Amniotic stem cell (primary cell): ENCODE measurements at places on chromosomes 1 and 21.

GRCh38 chr1:3506943-3507342 is 52.5 kb downstream of the ARHGEF16 start:
- DNase-seq, result no peak

- no peak for DNase-seq
These were observed 43.6 kb downstream of the EPHB2 start for GRCh38 chr1:22754106-22754768.

DNA sequence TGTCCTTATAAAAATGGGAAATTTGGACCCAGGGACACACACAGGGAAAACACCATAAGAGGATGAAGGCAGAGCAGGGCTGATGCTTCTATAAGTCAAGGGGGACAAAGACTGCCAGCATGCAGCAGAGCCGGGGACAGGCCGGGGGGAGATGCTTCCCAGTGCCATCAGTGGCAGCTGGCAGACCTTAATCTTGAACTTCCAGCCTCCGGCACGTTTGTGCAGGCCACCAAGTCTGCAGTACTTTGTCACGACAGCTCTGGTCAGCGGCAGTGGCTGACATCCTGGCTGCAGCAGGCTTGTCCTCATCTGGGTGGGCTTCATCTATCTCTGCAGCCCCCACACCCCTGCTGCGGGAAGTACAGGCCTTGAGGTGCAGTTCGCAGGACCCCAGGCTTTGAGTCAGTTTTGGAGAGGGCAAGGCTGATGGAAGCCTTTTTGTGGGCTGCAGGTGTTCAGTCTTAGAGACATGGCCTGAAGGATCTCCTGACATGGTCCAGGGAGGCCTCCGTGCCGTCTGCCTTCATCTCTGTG is 186.0 kb downstream of the DYRK1A start:
- DNase-seq, result no peak

- peak; percentile 47 for DNase-seq
These were observed 789 bp upstream of the PTPN14 start for GRCh38 chr1:214552174-214552608.

GRCh38 chr1:205595435-205595834 is 36.4 kb downstream of the ELK4 start:
- DNase-seq, result no peak

DNA sequence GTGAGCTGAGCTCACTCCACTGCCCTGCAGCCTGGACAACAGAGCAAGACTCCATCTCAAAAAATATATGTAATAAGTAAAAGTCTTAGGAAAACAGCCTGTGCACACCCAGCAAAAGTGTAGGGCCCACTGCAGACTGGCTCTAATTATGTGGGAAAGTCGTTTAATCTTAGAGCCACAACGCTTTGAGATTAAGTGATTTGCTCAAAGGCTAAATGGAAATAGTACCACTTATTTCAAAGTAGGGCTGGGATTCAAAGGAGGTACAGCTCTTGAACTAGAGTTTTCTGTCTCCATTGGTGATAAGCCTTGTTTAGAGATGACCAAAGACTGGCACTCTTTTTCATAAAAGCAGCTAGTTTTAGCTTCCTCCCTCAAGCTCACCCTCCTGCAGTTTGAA is 2.2 kb downstream of the TACSTD2 start:
- DNase-seq, result no peak

GRCh38 chr21:41656946-41657525 is 109.8 kb downstream of the RIPK4 start:
- DNase-seq, result no peak

- DNase-seq, result no peak
These were observed 188.3 kb upstream of the CAMK1G start for GRCh38 chr1:209395169-209395568.
